Endothelial cell of umbilical vein (primary cell): ENCODE measurements at places on chromosomes 6 and 20. TPM values are rescaled to one million over a fixed set of nuclear protein-coding genes. Genes with fewer than 3 reads are reported as not detected.

The ECT2L gene
- not detected in 2 replicates for polyA plus RNA-seq

The EPHA7 gene
- polyA plus RNA-seq, result not detected in 2 replicates

The NR2E1 gene
- not detected in 2 replicates for polyA plus RNA-seq

The NRN1 gene
- 10.9 and 12.8 TPM in 2 replicates for polyA plus RNA-seq

The SF3B5 gene
- polyA plus RNA-seq, result 540 and 652 TPM in 2 replicates

The ENPP3 gene
- not detected in 2 replicates for polyA plus RNA-seq

The ANKRD66 gene
- polyA plus RNA-seq, result not detected in 2 replicates

The EYS gene
- polyA plus RNA-seq, result 0.01 and 0.21 TPM in 2 replicates

The CBFA2T2 gene
- 12.1 and 14.2 TPM in 2 replicates for polyA plus RNA-seq

The ZFP57 gene
- 0.07 TPM in 1 of 2 replicates, not detected in the other for polyA plus RNA-seq

The ZSCAN23 gene
- 0.28 and 0.53 TPM in 2 replicates for polyA plus RNA-seq

The ME1 gene
- 4.8 and 7.3 TPM in 2 replicates for polyA plus RNA-seq

The SAMD10 gene
- 5.3 and 6.9 TPM in 2 replicates for polyA plus RNA-seq

The FOXQ1 gene
- polyA plus RNA-seq, result not detected in 2 replicates

The CLPSL2 gene
- not detected in 2 replicates for polyA plus RNA-seq

The TGM6 gene
- polyA plus RNA-seq, result not detected in 2 replicates

The LHFPL5 gene
- polyA plus RNA-seq, result not detected in 2 replicates

The C6orf132 gene
- 0.15 and 0.54 TPM in 2 replicates for polyA plus RNA-seq

The ANGPT4 gene
- polyA plus RNA-seq, result not detected in 2 replicates

The OR2H1 gene
- not detected in 2 replicates for polyA plus RNA-seq

The BMP2 gene
- 5.5 and 7.1 TPM in 2 replicates for polyA plus RNA-seq

The KHDC1L gene
- polyA plus RNA-seq, result 0.15 and 0.18 TPM in 2 replicates

The SLC22A1 gene
- polyA plus RNA-seq, result 0.04 TPM in 1 of 2 replicates, not detected in the other

The CTCFL gene
- polyA plus RNA-seq, result not detected in 2 replicates

The PRDM1 gene
- 0.25 and 0.36 TPM in 2 replicates for polyA plus RNA-seq

The MDFI gene
- polyA plus RNA-seq, result 74.1 and 81.6 TPM in 2 replicates

The MED20 gene
- 34.8 and 37.8 TPM in 2 replicates for polyA plus RNA-seq

The RBBP9 gene
- 8.5 and 9.1 TPM in 2 replicates for polyA plus RNA-seq

The HDDC2 gene
- polyA plus RNA-seq, result 13.6 and 17.6 TPM in 2 replicates

The SLC2A10 gene
- polyA plus RNA-seq, result 13.6 and 14.9 TPM in 2 replicates

The ARMH2 gene
- not detected in 2 replicates for polyA plus RNA-seq

The CDH22 gene
- not detected in 2 replicates for polyA plus RNA-seq

The LTB gene
- 1.8 and 2.1 TPM in 2 replicates for polyA plus RNA-seq

The HNF4A gene
- not detected in 2 replicates for polyA plus RNA-seq

The ARID1B gene
- 19.9 and 21.8 TPM in 2 replicates for polyA plus RNA-seq

The DEFB132 gene
- not detected in 2 replicates for polyA plus RNA-seq

The EBF4 gene
- 2.5 and 2.7 TPM in 2 replicates for polyA plus RNA-seq

The C4B gene
- 2.9 and 4.4 TPM in 2 replicates for polyA plus RNA-seq

The HLA-F gene
- polyA plus RNA-seq, result 1.5 and 1.8 TPM in 2 replicates

The LAMA4 gene
- 370 and 384 TPM in 2 replicates for polyA plus RNA-seq

The TBC1D32 gene
- polyA plus RNA-seq, result 0.62 and 2.5 TPM in 2 replicates
